ENCODE measurements at places on chromosomes 2 and 18.
A peak's percentile ranks its signal among the peaks of the same experiment; 100 is the strongest.

- no peaks in the 10 kb centered on the region for H3K36me3 ChIP-seq
- no peaks in the 10 kb centered on the region for H3K27me3 ChIP-seq
- peaks cover 5% of the 10 kb centered on the region for H3K4me1 ChIP-seq
- no peak overlapping the region for H3K27ac ChIP-seq
Observed at GRCh38 chr2:231701456-231702373, 6.6 kb upstream of the PTMA start.

DNA sequence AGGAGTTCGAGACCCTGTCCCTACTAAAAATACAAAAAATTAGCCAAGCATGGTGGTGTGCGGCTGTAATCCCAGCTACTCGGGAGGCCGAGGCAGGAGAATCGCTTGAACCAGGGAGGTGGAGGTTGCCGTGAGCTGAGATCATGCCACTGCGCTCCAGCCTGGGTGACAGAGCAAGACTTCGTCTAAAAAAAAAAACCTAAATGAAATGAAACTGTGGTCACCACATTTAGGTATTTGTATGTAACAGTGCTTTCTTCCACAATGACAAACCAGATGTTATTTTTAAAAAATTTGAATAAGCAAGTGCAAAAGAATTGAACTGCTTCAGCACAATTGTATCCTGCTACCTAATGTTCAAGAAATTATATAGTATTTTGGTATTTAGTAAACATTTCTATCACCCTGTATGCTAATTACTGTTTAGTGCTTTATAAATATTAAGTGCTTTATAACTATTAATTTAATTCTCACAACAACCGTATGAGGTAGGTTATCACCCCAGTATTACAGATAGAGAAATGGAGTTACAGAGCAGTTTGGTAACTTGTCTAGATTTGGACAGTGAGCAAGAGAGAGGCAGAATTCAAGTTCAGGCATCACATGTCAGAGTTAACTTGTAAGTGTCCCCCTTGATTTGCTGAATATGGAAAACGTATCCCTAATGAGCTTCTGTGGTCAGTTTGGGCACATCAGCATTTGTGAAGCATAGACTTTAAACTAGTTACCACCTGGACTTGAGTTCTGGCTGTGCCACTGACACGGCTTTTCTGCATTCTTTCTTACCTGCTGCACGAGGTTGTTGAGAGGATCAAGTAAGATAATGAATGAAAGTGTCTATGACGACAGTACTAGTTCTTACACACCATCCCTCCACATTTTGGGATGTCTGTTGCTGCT is 14.4 kb downstream of the PHLPP1 start:
- no peak overlapping the region for H3K27ac ChIP-seq
- no peaks in the 10 kb centered on the region for H3K4me1 ChIP-seq
- H3K4me3 ChIP-seq: no peak overlapping the region
- peaks cover 2% of the 10 kb centered on the region for H3K36me3 ChIP-seq
- H3K27me3 ChIP-seq: no peaks in the 10 kb centered on the region
- DNase-seq: no peak

- H3K4me3 ChIP-seq: no peak overlapping the region
- no peak for DNase-seq
- H3K4me1 ChIP-seq: no peaks in the 10 kb centered on the region
- no peaks in the 10 kb centered on the region for H3K27me3 ChIP-seq
Observed at GRCh38 chr2:215693999-215694580, 258.2 kb upstream of the FN1 start.

- H3K27me3 ChIP-seq: no peaks in the 10 kb centered on the region
- DNase-seq: no peak
- no peak overlapping the region for H3K27ac ChIP-seq
- H3K4me1 ChIP-seq: no peaks in the 10 kb centered on the region
Observed at GRCh38 chr18:68060871-68061270, 544.4 kb upstream of the DSEL start.

- H3K36me3 ChIP-seq: no peaks in the 10 kb centered on the region
- H3K27ac ChIP-seq: no peak overlapping the region
- no peak overlapping the region for H3K4me3 ChIP-seq
- no peak for DNase-seq
- H3K27me3 ChIP-seq: no peaks in the 10 kb centered on the region
Observed at GRCh38 chr18:22817844-22818243, 115.3 kb upstream of the RBBP8 start.

GRCh38 chr2:75348307-75348706 is 149.0 kb upstream of the TACR1 start:
- DNase-seq: no peak
- no peak overlapping the region for H3K27ac ChIP-seq
- H3K4me3 ChIP-seq: no peak overlapping the region
- no peaks in the 10 kb centered on the region for H3K36me3 ChIP-seq
- peaks cover 2% of the 10 kb centered on the region for H3K27me3 ChIP-seq
- H3K4me1 ChIP-seq: peaks cover 2% of the 10 kb centered on the region

GRCh38 chr18:36777566-36777965 is 51.2 kb downstream of the TPGS2 start:
- no peak for DNase-seq
- peaks cover 13% of the 10 kb centered on the region for H3K36me3 ChIP-seq
- peaks cover 3% of the 10 kb centered on the region for H3K4me1 ChIP-seq
- no peaks in the 10 kb centered on the region for H3K27me3 ChIP-seq

GRCh38 chr2:221792971-221793521 is 220.9 kb upstream of the EPHA4 start:
- H3K27ac ChIP-seq: peak overlapping the region; percentile 64
- no peak overlapping the region for H3K4me3 ChIP-seq
- H3K27me3 ChIP-seq: no peaks in the 10 kb centered on the region
- peak; percentile 8 for DNase-seq
- no peaks in the 10 kb centered on the region for H3K36me3 ChIP-seq
- peaks cover 9% of the 10 kb centered on the region for H3K4me1 ChIP-seq

DNA sequence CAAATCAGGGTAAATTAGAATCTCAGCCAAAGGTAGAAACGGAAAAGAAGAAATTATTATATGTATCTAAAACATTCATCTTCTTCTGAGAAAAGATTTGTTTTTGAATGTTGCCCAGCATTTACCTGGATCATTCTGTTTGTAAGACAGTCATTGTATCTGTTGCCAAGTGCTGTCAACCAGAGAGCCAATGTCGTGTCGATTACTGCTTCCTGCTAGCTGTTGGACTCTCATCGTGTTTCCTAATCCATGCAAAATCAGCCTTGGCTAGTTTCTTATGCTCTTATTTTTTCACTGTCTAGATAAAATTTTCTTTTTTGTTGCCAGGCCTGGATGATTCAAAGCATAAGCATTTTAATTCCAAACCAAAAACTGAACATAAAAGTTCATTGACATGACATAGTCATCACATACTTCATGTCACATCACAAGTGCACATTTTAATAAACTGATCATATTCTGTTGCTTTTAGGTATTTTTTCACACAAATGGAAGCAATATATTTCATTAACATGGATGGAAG is 202.3 kb downstream of the KCNH7 start:
- no peaks in the 10 kb centered on the region for H3K27me3 ChIP-seq
- H3K4me1 ChIP-seq: no peaks in the 10 kb centered on the region
- no peaks in the 10 kb centered on the region for H3K36me3 ChIP-seq
- no peak overlapping the region for H3K4me3 ChIP-seq

DNA sequence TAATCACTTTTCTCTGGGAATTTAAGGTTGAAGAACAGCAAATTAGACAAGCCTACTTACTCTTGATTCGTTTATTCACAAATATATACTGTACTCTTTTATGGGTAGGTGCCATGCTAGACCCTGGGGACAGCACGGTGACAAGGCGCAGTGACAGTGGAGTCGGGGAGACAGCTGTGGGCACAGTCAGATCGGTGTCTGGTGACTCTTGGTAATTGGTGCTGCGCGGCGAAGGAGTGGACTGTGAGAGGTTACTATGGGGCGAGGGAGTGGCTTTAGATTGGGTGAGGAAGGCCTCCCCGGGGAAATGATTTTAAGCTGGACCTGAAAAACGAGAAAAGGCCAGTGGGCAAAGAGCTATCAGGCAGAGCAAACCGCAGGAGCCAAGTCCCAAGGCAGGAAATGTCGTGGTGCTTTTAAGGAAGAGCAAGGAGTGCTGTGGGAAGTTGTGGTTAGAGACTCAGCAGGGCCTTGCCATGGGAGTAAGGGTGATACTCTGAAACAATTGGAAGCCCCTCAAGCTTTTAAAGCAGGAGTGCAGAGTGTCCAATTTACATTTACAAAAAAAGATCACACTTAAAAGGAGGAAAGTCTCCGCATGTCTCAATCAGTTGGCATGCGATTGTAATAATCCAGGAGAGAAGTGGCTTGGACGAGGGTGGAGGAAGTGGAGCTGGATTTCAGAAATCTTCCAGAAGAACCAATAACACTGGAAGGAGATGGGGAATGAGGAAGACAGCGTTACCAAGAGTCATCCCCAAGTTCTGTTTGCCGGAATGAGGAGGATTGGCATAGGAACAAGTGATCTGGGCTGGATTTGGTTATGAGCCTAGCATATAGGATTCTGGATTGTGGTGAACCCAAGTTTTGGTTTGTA is 36.1 kb upstream of the TXNDC2 start:
- H3K27ac ChIP-seq: no peak overlapping the region
- no peak overlapping the region for H3K4me3 ChIP-seq
- peaks cover 33% of the 10 kb centered on the region for H3K36me3 ChIP-seq
- DNase-seq: no peak

DNA sequence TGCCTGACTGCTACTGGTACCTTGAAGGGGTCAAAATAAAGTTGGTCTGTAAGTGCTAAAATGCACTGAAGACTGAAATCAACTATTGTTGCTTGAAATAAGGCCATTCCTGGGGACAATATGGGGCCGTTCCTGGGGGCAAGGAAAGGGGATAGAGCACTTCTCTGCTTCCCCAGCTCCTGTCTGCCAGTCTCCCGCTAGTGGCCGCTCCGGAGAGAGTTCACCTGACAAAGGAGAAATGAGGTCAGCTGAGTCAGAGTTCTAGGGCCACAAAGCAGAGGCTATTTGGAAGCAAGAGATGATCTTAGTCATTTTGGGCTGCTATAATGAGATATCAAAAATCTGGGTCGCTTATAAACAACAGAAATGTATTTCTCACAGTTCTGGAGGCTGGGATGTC is 345.9 kb downstream of the TSN start:
- no peak overlapping the region for H3K4me3 ChIP-seq
- no peaks in the 10 kb centered on the region for H3K36me3 ChIP-seq
- peaks cover 21% of the 10 kb centered on the region for H3K4me1 ChIP-seq
- DNase-seq: no peak

DNA sequence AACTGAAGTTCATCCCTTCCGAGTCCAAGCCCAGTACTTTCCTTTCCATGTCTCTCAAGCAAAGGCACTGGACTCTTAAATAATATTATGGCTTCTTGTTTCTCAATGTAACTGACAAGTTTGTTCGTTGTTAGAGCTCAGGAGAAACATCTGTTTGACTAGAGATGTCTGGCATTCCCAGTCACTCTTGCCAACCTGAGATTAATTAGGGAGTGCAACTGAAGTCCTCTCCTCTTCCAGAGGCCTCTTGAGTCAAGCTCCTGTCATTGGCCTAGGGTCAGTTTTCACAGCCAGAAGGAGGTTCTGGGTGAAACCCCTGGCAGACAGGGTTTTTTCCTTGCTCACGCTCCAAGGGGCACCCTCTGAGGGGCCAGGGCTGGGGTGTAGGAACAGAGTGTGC is 196.1 kb downstream of the AGPS start:
- H3K4me3 ChIP-seq: no peak overlapping the region
- H3K4me1 ChIP-seq: peaks cover 4% of the 10 kb centered on the region
- no peak for DNase-seq
- H3K27ac ChIP-seq: no peak overlapping the region
- H3K27me3 ChIP-seq: no peaks in the 10 kb centered on the region
- no peaks in the 10 kb centered on the region for H3K36me3 ChIP-seq

DNA sequence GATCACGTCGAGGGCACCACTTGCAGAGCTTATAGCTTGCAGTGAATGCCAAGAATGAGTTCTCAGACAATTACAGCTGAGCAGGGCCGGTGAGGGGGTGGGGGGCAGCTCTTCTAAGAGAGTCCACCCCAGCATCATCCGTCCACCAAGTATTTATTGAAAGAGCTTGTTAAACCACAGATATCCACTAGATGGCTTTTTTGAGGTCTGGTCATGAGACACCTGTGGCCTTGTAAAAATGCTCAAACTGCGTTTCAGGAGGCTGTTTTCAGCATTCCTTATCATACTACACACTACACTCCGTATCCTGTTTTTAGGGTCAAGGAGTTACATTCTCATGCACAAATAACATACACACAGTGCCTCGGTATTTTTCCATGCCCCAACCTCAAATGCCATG is 51.5 kb downstream of the DNAJC10 start:
- H3K27me3 ChIP-seq: no peaks in the 10 kb centered on the region
- H3K4me3 ChIP-seq: no peak overlapping the region
- H3K4me1 ChIP-seq: peaks cover 1% of the 10 kb centered on the region
- peaks cover 6% of the 10 kb centered on the region for H3K36me3 ChIP-seq
- no peak overlapping the region for H3K27ac ChIP-seq

GRCh38 chr2:14554849-14555545 is 77.5 kb upstream of the LRATD1 start:
- no peak overlapping the region for H3K27ac ChIP-seq
- DNase-seq: no peak
- no peaks in the 10 kb centered on the region for H3K4me1 ChIP-seq
- no peak overlapping the region for H3K4me3 ChIP-seq

- H3K4me1 ChIP-seq: no peaks in the 10 kb centered on the region
- no peaks in the 10 kb centered on the region for H3K36me3 ChIP-seq
- no peaks in the 10 kb centered on the region for H3K27me3 ChIP-seq
- no peak overlapping the region for H3K4me3 ChIP-seq
Observed at GRCh38 chr2:112255875-112256274, 1.0 kb upstream of the ZC3H8 start.

DNA sequence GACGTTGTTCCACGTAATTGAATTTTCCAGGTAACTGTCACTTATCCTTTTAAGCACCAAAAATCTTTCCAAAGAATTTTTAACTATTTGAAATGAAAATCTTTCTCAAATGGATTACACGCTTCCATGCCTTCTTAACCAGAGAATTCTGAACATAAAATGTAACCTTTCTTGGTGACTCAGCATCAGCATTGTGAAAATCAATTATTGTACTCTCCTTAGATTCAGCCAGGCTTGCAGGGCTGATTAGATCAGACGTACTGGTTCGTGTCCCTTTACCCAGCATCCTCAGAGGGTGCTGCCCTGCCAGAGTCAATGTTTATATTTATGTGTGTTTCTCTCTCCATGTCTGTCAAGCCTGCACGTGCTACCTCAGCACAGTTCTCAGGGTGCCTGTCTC is 623.9 kb downstream of the CNTNAP5 start:
- H3K27ac ChIP-seq: no peak overlapping the region
- DNase-seq: no peak
- no peaks in the 10 kb centered on the region for H3K36me3 ChIP-seq
- no peaks in the 10 kb centered on the region for H3K27me3 ChIP-seq

DNA sequence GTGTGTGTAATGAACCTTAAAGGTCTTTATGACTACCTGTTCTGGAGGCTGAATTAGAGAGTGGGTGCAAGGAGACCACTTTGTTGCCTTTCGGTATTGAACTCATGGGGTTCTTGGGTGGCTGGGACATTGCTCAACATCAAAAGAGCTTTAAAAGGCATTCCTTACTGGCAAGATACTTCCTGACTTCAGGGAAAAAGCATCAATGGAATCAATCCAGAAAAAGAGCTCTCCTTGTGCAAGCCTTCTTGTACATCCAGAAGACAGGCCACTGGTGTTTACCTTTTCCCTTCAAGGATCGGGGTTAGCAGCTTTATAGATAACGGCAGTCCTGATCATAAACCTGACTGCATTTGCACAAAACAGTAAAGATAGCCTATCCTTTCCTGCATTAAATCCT is 9.5 kb downstream of the PNO1 start:
- peaks cover 87% of the 10 kb centered on the region for H3K36me3 ChIP-seq
- H3K27me3 ChIP-seq: no peaks in the 10 kb centered on the region
- no peak for DNase-seq
- no peak overlapping the region for H3K4me3 ChIP-seq
- no peak overlapping the region for H3K27ac ChIP-seq

Measured in neuronal stem cell (in vitro differentiated cells).